ENCODE measurements at places on chromosomes 6 and 20. TPM values are rescaled to one million over a fixed set of nuclear protein-coding genes. Genes with fewer than 3 reads are reported as not detected.

OXT gene
- not detected for total RNA-seq

KHDC1 gene
- total RNA-seq = not detected

TFAP2A gene
- 10.6 TPM for total RNA-seq

HLA-DQB1 gene
- total RNA-seq = not detected

CALHM4 gene
- total RNA-seq = not detected

NR2E1 gene
- 0.13 TPM for total RNA-seq

CST7 gene
- not detected for total RNA-seq

TRIM39 gene
- total RNA-seq = 8.7 TPM

STX7 gene
- total RNA-seq = 17.3 TPM

ACSS1 gene
- total RNA-seq = 13.0 TPM

FKBP5 gene
- not detected for total RNA-seq

JARID2 gene
- total RNA-seq = 18.5 TPM

PSORS1C2 gene
- total RNA-seq = not detected

BEND3 gene
- total RNA-seq = 7.1 TPM

MCCD1 gene
- not detected for total RNA-seq

OR11A1 gene
- total RNA-seq = not detected

ADGRF5 gene
- total RNA-seq = 0.30 TPM

BFSP1 gene
- total RNA-seq = not detected

LPA gene
- total RNA-seq = not detected

MPIG6B gene
- total RNA-seq = 0.47 TPM

FGD2 gene
- total RNA-seq = not detected

BMP2 gene
- total RNA-seq = not detected

BANF2 gene
- not detected for total RNA-seq

DTNBP1 gene
- total RNA-seq = 5.4 TPM
